ENCODE measurements at places on chromosomes 16 and 17.

DNA sequence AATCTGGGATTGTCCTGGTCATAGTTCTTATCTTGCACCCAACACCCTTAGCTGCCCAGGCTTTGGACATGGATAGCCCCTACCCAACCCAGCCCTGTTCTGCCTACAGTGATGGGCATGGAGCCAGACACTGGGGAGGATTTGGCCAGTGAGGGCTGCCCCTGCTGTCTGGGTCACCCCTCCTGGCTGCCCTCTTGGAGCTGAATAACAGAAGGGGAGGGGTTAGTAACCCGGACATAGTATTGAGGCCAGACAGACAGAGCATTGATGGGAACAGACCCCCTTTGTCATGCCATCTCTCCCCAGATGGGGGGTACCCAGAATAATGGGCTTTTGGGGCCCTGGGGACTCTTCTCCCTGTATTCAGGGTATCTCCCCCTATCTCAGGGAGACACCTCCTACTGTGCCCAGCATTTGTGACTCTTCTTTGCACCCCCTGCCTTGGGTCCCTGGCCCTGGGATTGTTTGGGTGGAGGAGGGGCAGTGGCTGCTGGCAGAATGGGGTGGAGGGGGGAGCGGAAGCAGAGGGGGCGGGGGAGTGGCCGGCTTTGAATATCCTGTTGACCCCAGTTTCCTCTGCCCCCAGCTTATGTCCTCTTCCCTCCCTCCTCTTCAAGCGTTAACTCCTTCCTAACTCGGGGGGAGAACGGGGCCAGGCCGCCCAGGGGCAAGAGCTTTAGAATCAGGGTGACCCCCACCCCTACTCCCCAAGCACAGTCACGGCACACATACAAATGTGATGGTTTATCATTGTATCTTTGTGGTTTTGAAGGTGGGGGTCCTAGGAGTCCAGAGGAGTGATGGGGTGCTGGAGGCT, 17.0 kb downstream of the GJD3 start:
- no peak for DNase-seq

- DNase-seq, result no peak
Measured at GRCh38 chr16:87374313-87374712, 9.3 kb downstream of the FBXO31 start.

GRCh38 chr17:46975287-46975686, 3.8 kb downstream of the RPRML start:
- no peak for DNase-seq

DNA sequence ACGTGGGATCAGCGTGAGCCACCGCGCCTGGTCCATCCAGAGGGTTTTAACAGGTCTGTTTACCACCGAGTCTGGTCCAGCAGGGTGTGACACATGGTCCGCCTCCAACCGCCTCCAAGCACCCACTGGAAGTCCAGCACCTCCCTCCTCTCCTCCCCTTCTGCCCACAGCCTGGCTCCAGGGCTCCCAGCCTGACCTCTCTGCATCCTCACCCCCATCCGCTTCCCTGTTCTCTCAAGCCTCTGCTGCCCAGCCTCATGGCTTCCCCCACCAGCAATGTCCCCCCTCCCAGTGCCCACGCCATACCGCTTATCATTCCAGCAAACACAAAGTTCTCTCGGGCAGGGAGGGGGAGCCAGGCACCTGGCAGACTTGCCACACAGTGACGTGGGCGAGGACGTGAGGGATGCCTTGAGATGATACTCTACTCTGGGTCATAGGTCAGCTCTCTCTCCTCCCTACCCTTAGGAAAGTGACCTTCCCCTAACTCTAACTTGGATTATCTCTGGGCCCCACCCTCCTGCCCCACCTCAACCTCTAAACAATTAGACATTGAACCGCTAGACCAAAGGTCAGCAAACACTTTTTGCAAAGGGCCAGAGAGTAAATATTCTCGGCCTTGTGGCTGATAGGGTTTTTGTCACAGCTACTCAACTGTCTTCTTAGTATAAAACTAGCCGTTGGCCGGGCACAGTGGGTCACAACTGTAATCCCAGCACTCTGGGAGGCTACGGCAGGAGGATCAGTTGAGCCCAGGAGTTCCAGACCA, 23.1 kb downstream of the CDC42EP4 start:
- peak; percentile 52 for DNase-seq

GRCh38 chr17:15479703-15480102, 12.3 kb upstream of the CDRT4 start:
- no peak for DNase-seq

GRCh38 chr17:74244548-74244947, 29.5 kb upstream of the DNAI2 start:
- DNase-seq, result no peak

GRCh38 chr17:1607971-1608320, 20.7 kb downstream of the SLC43A2 start:
- DNase-seq, result no peak

GRCh38 chr16:66569131-66569530, 2.9 kb downstream of the CMTM1 start:
- no peak for DNase-seq

DNA sequence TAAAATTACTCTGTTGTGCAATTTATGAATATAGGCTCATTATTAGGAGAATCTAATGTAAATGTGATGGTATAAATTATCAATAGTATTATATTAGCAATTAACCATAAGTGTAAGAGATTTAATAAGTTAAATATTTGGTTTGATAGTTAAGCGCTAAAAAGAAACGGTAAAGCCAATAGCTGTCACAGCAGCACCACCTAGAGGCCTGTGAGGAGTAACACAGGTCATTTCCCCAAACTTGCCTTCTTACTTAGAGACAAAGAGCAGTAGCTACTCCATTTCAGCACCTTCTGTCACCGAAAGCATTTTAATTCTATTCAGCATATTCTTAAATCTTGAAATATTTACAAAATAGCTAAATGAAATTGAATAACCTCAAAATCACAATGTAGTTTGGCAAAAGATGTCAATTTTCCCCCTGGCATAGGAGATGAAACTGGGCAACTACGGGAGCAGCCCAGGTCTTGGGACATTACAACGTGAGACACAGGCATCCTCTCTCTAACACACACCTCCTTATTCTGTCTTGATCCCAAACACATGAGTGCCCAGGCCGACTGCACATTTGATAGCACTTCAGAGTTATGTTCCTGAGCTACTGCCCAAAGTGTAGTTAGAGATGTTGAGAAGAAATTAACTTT, 14.3 kb upstream of the DYNLRB2 start:
- DNase-seq, result peak; percentile 87

- DNase-seq, result peak; percentile 73
Measured at GRCh38 chr17:47719411-47720152, 13.5 kb upstream of the TBX21 start.

DNA sequence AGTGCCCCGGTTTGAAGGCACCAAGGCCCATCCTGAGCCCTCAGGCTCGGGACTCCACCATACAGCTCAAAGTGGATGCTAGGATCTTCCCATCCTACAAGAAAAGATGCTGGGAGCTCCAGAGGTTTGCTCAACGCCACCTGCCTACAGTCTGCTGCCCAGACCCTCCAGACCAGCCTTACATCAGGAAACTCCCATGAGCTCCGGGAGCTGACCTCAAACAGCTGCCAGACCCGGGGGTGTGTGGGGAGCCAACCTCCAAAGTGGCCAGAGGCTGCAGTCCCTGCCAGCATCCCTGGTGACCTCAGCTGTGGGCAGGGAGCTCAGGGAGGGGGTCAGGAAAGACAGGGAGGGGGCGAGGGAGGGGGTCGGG, 43.8 kb downstream of the C16orf82 start:
- DNase-seq, result no peak

GRCh38 chr17:73091770-73092522, 542 bp downstream of the SLC39A11 start:
- DNase-seq, result peak; percentile 53

GRCh38 chr16:70476272-70477020, 22.1 kb downstream of the FCSK start:
- DNase-seq, result no peak

DNA sequence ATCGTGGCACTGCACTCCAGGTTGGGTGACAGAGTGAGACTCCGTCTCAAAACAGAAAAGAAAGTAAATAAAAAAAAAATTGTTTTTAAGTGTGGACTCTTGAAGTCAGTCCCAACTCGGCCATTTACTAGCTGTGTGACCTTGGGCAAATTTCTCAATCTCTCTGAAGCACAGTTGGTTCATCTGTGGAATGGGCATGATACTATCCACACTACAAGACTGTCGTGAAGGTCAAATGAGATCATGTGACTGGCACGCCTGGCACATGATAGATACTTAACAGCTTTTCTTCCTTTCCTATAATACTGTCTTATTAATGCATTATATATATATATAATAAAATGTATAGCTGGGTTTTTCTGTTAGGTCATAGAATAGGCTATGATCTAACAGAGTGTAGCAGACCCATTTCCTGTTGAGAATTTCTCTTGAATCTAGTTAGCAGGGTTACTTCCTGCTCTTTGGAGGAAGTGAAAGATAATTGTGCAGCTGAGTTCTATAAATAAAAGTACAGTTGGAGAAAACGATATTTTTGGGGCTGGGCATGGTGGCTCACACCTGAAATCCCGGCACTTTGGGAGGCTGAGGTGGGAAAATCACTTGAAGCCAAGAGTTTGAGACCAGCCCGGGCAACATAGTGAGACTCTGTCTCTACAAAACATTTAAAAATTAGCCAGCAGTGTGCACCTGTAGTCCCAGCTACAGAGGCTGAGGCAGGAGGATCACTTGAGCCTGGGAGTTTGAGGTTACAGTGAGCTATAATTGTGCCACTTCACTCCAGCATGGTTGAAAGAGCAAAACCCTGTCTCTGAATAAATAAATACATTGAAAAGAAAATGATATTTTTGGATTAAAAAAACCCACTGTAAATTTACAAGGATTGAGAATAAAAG, 7.3 kb downstream of the MILR1 start:
- peak; percentile 47 for DNase-seq

- no peak for DNase-seq
Measured at GRCh38 chr16:50169555-50170096, 16.5 kb downstream of the TENT4B start.

- no peak for DNase-seq
Measured at GRCh38 chr17:49165143-49165542, 32.6 kb downstream of the B4GALNT2 start.

- DNase-seq, result peak; percentile 69
Measured at GRCh38 chr16:3983081-3983520, 102.6 kb upstream of the CREBBP start.

GRCh38 chr16:2256531-2257140, 5.2 kb upstream of the ECI1 start:
- DNase-seq, result no peak

DNA sequence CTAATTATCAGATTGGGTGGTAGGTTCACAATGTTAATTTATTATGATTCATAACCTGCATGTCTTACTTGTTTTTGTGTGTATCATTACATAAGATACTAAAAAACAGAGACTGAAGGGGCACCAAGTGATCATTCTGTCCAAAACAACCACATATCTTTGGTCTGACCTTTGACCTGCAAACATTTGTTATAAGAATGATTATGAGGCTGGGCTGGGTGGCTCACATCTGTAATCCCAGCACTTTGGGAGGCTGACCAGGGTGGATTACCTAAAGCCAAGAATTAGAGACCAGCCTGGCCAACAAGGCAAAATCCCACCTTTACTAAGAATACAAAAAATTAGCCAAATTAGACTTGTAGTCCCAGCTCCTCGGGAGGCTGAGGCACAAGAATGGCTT, 116.4 kb downstream of the SPAG9 start:
- no peak for DNase-seq

DNA sequence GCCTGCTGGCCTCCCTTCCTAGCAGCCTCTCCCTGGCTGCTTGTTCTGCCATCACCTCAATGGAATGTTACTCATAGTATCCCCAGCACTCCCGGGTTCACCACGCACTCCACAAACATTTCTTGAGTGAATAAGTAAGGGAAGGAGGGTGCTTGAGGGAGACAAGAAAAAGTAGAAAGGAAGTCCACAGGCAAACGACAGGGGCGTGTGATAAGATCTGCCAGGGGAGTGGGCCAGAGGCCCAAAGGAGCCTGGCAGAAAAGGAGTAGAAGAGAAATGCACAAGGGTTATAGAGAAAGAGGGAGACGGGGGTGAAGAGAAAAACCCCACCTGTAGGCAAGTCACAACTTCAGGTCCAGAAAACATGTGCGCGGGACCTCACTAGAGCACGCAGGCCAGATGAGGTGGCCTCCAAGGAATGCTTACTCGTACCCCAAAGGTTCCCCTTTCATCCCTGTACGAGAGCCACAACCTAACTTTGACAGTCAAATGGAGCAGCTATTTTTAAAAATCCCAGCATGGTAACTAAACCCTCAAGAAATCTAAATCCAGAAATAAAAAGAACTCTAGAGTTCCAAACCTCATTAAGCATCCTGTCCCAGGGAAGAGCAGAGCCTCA, 6.6 kb downstream of the ZDHHC7 start:
- DNase-seq, result no peak

DNA sequence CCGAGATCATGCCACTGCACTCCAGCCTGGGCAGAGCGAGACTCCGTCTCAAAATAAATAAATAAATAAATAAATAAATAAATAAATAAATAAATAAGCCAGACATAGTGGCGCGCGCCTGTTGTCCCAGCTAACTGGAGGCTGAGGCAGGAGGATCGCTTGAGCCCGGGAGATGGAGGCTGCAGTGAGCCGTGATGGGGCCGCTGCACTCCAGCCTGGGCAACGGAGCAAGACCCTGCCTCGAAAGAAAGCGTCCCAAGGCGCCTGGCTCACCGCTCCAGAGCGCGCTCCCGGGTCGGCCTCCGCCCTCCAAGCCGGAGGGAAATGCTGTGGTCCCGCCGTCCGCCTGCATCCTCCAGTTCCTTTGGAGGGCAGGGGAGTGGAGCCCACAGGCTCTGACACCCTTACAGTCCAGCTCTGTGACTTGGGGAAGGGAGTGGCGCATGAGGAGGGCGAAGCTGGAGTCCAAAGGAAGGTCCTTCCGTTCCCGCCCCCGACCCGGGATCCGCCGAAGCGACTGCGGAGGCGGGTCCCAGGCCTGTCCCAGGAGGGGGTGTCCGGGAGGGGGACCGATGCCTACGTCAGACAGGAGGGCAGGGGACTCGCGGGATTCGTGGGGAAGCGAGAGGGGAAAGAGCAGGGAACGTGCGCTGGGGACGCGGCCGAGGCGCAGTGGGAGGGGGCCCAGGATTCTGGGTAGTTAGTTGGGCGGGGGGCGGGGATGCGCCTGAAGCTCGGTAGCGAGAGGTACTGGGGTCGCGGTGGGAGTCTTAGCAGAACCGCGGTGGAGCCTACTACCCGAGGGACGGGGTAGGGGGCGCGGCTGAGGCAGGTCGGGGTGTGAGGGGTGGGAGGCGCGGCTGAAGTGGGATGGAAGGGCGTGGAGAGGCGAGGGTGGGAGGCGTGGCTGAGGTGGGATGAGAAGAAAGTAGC, 8.4 kb upstream of the TRPV2 start:
- DNase-seq, result peak; percentile 47

DNA sequence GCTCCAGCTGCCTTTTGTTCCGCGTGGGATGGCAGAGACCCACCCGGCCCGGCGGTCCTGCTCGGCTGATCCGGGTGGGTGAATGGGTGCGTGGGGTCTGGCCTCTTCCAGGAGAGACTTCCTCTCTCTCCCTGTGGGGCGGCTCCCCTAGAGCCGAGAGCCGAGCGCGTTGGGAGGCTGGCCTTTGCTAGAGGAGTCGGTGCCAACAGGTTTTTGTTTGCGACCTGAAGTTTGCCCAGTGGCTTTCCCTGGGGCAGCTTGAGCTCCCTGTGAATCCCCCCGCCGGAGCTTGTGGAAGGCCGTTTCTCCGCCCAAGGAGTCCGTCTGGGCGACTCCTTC, 970 bp downstream of the EPN2 start:
- DNase-seq, result peak; percentile 39
